ENCODE measurements at places on chromosomes 11 and 22. TPM values are rescaled to one million over a fixed set of nuclear protein-coding genes. Genes with fewer than 3 reads are reported as not detected.

- peaks cover 6% of the 10 kb centered on the region for H3K4me1 ChIP-seq
- no peak for DNase-seq
- peak overlapping the region; percentile 68 for H3K4me3 ChIP-seq
- no peaks in the 10 kb centered on the region for H3K36me3 ChIP-seq
- H3K27me3 ChIP-seq: peaks cover 77% of the 10 kb centered on the region
These were observed 965 bp downstream of the OSBPL5 start for GRCh38 chr11:3164138-3164551.

- no peak overlapping the region for H3K27ac ChIP-seq
- H3K27me3 ChIP-seq: no peaks in the 10 kb centered on the region
- H3K4me3 ChIP-seq: no peak overlapping the region
- peaks cover 6% of the 10 kb centered on the region for H3K36me3 ChIP-seq
- peaks cover 1% of the 10 kb centered on the region for H3K4me1 ChIP-seq
These were observed 22.0 kb downstream of the RSPH14 start for GRCh38 chr22:23119494-23120414.

GRCh38 chr11:75311858-75312288 lies 39.6 kb downstream of the ARRB1 start:
- peaks cover 12% of the 10 kb centered on the region for H3K4me1 ChIP-seq
- no peaks in the 10 kb centered on the region for H3K27me3 ChIP-seq
- no peak overlapping the region for H3K27ac ChIP-seq
- DNase-seq: no peak
- peaks cover 1% of the 10 kb centered on the region for H3K36me3 ChIP-seq

INSC gene
- not detected for total RNA-seq

SERPING1 gene
- total RNA-seq: 196 TPM

GRCh38 chr11:34034053-34034452 lies 17.5 kb upstream of the CAPRIN1 start:
- no peak overlapping the region for H3K27ac ChIP-seq
- peaks cover 2% of the 10 kb centered on the region for H3K4me1 ChIP-seq
- no peaks in the 10 kb centered on the region for H3K27me3 ChIP-seq
- no peak for DNase-seq
- no peaks in the 10 kb centered on the region for H3K36me3 ChIP-seq
- no peak overlapping the region for H3K4me3 ChIP-seq

Data from progenitor cell of endocrine pancreas (in vitro differentiated cells).